Nucleus accumbens (tissue), 56 donors: ENCODE measurements at places on chromosomes 12 and 14.

DNA sequence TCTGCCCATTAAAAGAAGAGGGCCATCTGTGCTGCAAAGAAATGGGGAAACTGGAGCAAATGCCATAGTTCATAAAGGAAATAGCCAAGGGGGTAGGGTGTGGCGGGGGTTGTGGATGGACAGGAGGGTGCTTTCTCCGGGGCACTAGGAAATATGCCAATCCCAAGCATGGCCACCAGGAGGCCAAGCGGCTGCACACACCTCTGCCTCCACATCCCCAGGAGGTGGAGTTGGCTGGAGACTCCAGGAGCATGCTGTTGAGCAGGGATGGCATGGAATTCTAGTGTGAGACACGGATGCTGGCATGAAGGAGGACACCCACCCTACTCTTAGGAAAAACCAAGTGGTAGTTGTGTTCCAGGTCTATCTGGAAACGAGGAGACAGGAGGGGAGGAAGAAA lies 25.2 kb downstream of the NID2 start:
- DNase-seq = no peak

GRCh38 chr14:49206828-49207227 lies 379.4 kb downstream of the RPS29 start:
- no peak for DNase-seq

DNA sequence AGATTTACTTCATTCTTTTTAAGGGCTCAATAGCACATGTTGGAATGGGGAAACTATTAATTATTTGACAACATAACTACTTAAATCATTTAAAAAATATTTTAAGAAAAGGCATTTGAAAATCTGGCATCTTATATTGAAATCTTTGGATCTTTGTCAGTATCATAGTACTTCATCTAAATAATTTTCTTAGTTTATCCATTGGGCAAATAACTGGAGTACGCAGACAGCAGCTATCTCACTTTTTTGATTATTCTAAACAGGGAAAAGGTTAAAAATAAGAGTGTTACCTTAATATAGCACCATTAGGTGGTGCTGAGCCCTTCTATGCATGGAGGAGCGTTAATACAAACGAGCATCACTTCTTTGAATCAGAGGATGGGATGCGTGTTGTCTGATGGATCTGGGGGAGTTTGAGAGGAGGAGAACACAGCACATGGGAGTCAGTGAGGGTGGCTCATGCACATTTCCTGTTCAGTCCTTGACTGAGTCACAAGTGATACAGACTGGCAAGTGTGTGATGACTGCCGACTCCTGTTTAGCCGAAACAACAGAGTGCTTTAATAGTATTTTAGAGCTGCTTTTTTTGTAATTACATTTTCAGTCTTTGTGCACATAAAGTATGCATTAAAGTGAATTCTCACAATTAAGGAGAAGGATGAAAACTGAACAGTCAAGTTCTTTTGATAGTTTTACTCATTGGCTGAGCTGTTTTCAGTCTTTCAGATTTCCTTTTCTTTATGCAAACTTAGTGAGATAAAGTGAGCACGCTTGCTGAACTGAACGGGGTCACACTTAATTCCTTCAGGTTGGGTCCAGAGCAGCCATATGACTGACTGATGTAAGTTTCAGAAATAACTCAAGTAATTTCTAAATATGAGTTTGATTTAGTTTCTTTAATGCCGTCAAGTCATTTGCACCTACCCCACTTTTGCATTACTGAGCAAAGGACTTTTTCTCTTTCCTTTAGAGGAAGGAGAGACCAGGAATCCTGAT lies 92.7 kb downstream of the DIP2B start:
- no peak for DNase-seq

DNA sequence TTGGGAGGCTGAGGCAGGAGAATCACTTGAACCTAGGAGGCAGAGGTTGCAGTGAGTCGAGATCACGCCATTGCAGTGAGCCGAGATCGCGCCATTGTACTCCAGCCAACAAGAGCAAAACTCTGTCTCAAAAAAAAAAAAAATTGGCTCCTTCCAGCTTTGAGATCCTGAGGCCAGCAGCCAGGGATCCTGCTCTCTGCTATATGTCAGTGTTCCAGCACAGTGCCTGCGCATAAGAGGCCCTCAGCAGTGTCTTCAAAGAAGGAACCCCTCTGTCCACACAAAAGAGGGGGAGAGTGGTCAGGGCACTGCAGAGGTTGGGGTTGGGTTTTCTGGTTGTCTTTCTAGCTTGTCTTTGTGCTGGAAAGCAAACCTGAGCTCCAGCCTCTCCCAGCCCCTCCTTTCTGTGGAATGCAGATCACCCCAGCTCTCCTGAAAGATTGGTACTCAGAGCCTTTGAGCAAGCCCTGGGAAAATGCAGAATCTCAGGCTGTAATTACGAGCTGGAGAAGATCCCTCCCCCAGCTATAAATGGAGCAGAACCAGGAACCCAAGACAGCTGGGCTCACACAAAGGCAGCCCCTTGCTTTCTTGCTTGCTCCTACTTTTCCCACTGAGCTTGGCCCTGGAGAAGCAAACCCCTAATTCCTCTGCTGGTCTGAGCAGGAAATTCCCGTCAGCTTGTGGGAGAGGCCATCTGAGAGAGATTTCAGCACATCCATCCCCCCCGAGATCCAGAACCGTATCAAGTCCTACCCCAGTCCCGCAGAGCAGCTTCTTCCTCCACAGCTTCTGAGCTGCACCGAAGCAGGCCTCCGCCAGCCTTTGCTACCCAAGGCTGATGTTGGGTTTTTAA lies 205.7 kb downstream of the ZFP36L1 start:
- no peak for DNase-seq

DNA sequence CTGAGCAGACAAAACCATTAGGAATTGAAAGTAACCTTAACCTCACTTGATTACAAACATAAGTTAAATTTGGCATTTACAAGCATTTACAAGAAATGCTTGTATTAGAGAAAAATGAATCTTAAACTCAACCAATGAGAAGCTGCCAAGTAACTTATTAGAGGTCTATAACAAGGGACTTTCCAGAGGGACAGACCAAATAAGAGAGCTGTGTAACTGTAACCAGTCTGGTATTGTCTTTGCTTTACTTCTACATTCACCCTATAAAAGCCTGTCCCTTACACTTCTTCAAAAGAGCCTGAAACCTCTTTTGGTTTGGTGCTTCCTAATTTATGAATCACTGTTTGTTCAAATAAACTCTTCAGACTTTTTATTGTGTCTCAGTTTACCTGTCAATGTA lies 450.0 kb upstream of the FAR2 start:
- DNase-seq = no peak

DNA sequence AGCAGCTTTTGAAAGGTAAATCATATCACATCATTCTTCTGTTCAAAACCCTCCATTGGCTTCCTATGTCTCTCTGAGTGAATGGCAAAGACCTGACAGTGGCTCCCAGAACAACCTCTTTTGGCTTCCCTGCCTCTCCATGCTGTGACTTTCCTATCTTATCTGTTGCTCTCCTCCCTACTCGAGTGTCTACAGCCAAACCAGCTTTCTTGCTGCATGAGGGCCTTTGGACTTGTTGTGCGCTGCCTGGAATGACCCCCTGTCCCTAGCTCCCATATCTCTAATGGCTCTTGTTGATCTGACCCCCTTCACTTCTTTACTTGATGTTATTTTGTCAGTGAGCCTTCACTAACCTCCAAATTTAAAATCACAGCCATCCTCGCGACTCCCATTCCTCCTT lies 2.5 kb downstream of the SYNE2 start:
- DNase-seq = no peak

- DNase-seq = no peak
Observed at GRCh38 chr14:73637830-73638229, 7.0 kb upstream of the DNAL1 start.

DNA sequence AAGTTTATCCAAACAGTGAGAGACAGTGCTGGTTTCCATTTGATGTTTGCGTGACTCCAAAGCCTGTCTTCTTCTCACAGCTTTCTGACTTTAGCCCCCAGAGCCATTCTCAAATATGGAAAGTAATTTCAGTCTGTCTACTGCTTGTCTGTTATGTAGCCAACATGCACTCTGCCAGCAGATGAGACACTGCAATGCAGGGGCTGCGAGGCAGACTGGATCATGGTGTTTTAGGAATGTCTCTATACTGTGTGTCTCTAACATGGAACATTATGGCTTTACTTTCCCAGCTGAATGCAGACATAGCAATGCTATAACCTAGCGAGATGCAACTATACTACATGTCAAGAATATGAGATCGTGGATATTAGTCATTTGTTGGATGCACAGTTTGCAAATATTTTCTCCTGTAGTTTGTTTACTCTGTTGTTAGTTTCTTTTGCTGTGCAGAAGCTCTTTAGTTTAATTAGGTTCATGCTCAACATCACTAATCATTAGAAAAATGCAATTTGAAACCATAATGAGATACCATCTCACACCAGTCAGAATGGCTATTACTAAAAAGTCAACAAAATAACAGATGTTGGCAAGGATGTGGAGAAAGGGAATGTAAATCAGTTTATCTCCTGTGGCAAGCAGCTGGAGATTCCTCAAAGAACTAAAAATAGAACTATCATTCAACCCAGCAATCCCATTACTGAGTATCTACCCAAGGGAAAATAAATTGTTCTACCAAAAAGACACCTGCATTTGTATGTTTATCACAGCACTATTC lies 235.8 kb upstream of the TMTC1 start:
- DNase-seq = no peak

- no peak for DNase-seq
Observed at GRCh38 chr14:54348923-54349620, 47.7 kb upstream of the CDKN3 start.

DNA sequence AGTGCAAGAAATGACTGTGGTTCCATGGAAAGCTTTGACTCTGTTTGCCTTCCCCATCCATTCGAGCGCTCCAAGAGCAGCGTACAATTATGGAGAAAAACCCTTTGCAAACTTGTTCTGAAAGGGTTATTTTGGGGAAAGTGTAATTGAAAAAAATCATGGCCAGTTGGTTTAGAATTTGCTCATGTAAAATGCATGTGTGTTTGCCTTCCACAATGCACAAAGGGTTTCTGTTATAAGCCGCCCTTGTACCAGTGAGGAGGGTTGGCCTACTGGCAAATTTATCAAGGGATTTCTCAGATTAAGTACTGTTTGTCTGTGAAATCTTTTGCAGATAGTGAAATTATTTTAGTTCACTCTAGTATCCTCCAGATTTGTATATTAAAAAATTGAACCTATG lies 62.7 kb upstream of the PELI2 start:
- no peak for DNase-seq

GRCh38 chr12:116876151-116876869 lies 4.9 kb downstream of the HRK start:
- no peak for DNase-seq
